ENCODE measurements at places on chromosomes 16 and 17.

DNA sequence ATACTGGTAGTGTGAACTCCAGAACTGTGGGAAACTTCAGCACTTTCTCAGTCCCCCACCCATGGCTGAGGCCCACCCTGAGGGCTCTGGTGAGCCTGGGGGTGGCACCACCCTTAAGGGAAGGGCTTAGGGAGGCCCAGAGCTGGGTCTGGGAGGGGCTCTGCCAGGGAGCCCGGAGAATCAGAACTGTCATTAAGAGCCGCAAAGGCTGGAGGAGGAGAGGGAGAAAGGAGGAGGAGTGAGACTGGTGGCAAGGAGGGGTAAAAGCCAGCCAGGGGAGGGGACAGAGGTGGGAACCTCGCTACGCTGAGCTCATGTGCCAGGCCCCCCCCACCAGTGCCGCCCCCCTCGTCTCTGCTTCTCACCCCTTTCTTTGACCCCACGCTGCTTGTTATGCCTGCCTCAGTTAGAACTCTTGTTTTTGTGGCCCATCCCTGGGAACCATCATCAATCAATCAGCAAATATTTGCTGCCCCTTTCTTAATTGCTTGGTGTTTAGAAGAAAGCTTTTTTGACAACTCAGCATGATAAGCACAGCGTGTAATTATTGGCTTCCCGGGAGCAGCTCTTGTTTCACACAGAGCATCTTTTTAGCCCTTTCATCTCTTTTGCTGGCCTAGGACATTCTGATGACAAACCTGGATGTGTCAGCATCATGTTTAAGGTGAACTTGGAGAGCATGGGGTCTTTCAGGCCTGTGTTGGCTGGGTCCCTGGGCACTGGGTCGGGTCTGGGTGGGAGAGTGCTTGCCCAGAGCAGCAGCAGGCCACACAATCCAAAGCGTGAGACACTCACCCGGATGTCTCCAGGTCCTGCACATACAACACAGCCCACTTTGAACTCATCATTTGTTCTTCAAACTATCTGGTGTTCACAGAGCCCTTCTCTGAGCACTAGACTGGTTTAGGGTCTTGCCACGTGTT lies 77.7 kb downstream of the NETO2 start:
- DNase-seq = no peak

DNA sequence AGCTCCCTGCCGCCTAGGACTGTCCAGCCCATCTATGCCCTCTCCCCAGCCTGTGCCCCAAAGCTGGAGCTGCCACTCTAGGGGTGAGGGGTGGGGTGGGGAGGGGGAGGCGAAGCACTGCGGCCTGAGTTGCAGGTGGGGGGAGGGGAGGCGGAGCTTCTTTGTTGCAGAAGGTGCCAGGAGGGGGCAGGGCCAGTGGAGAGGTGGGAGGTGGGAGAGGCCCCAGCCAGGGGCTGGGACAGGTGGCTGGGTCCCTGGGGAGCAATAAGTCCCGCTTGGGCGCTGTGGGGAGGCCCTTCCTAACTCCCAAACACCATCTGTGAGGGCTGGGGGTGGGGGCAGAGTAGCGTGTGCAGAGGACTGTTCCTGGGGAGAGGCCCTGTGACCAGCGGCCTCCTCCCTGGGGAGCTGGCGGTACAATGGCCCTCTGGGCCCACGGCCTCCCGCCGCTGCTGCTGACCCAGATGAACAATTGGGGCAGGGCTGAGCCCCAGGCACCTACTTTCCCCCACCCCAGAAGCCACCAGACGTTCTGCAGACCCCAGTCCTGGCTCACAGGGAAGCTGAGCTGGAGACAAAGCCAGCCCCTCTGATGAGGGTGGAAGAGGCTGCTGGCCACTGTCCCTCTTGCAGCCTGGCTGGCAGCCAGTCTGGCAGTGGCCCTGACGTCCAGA lies 2.2 kb upstream of the NTN3 start:
- DNase-seq = no peak

- no peak for DNase-seq
These were observed at the start of gene ITGAD for GRCh38 chr16:31393056-31393455. Gene ITGAD, plus strand, starts transcription at chr16:31393335. Its CDS starts 26 bp downstream, at chr16:31393361.

DNA sequence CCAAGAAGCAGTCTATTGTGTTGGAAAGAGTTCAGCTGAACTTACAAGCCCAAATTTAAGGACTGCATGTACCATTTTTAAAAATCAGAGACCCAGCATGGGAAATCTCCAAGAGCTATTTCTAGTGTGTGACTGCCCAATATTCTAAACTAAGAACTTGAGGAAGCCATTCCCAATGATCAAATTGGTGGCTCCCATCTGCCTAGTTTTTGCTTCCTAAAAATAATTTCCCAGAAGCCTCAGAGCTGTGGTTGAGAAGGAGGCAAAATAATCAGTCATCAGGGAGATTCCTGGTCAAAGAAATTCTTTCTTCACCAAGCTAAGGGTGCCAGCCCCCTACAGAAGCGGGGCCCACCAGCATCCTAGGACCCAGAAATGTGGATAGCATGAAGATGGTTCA lies 176.1 kb upstream of the CDH5 start:
- DNase-seq = no peak

DNA sequence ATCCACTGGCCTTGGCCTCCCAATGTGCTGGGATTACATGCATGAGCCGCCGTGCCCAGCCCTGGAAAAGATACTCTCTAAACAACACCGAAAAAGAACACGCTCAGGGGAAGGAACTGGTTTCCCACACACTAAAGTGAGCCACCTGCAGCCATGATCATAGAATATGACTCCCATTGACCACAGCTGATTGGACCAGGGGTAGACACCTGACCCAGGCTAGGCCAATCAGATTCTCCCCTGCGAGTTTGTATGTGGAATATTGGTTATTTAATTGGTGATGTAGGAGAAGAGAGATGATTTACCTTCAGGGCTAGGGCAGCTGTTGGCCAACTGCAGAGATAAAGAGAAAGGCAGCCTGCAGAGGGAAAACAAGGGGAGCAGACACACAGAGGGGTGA lies 9.0 kb upstream of the GGA2 start:
- no peak for DNase-seq
